A549 treated with AZD2906 at 1 μM for 4 hours (cell line): ENCODE measurements at places on chromosomes 1 and 21. TPM values are rescaled to one million over a fixed set of nuclear protein-coding genes. Genes with fewer than 3 reads are reported as not detected.

The HES4 gene
- total RNA-seq = 17.8 to 65.9 TPM (median 57.8 TPM) in 5 replicates

The PKP1 gene
- 0.02 to 0.07 TPM (median 0.05 TPM) in 5 replicates for total RNA-seq

The SIM2 gene
- total RNA-seq = 6.1 to 7.2 TPM (median 6.5 TPM) in 5 replicates

The DMBX1 gene
- 0.49 to 0.93 TPM (median 0.82 TPM) in 5 replicates for total RNA-seq

The ORC1 gene
- 22.0 to 27.7 TPM (median 23.6 TPM) in 5 replicates for total RNA-seq

The CFHR2 gene
- not detected in 5 replicates for total RNA-seq

The KCNA2 gene
- total RNA-seq = 0.02 to 0.05 TPM (median 0.03 TPM) in 5 replicates

The NIBAN1 gene
- 0.72 to 1.1 TPM (median 0.79 TPM) in 5 replicates for total RNA-seq

The C1QB gene
- not detected in 5 replicates for total RNA-seq

The KDF1 gene
- total RNA-seq = 0.24 to 0.42 TPM (median 0.33 TPM) in 5 replicates

The SH2D1B gene
- 0.10 to 0.20 TPM (median 0.10 TPM) in 5 replicates for total RNA-seq

The CTSK gene
- 1.3 to 1.6 TPM (median 1.4 TPM) in 5 replicates for total RNA-seq

The PROK1 gene
- total RNA-seq = not detected in 5 replicates

The GPR37L1 gene
- total RNA-seq = 0.10 to 0.11 TPM (median 0.10 TPM) in 5 replicates

The ARMH1 gene
- total RNA-seq = 0.50 to 1.5 TPM (median 0.98 TPM) in 5 replicates

The RHD gene
- not detected in 5 replicates for total RNA-seq

The HTR6 gene
- total RNA-seq = 0.12 to 0.22 TPM (median 0.13 TPM) in 5 replicates

The SH3BGR gene
- total RNA-seq = 0.49 to 0.95 TPM (median 0.73 TPM) in 5 replicates

The RNU1-1 gene
- total RNA-seq = 4.0 to 44.9 TPM (median 4.2 TPM) in 4 of 5 replicates, not detected in the other

The ARHGEF10L gene
- total RNA-seq = 5.6 to 7.2 TPM (median 6.7 TPM) in 5 replicates

The ROR1 gene
- total RNA-seq = 8.1 to 11.6 TPM (median 8.8 TPM) in 5 replicates

The LCE2C gene
- not detected in 5 replicates for total RNA-seq

The COL9A2 gene
- 0.07 to 0.33 TPM (median 0.23 TPM) in 5 replicates for total RNA-seq

The CNIH3 gene
- total RNA-seq = 0.33 to 0.69 TPM (median 0.46 TPM) in 5 replicates

The SPATA45 gene
- not detected in 5 replicates for total RNA-seq

The CKS1B gene
- 307 to 357 TPM (median 343 TPM) in 5 replicates for total RNA-seq

The SHE gene
- 0.10 to 0.17 TPM (median 0.15 TPM) in 5 replicates for total RNA-seq

The DNAJC28 gene
- total RNA-seq = 0.27 to 0.38 TPM (median 0.29 TPM) in 5 replicates

The OR2L8 gene
- not detected in 5 replicates for total RNA-seq

The CDC42BPA gene
- total RNA-seq = 8.4 to 11.7 TPM (median 9.7 TPM) in 5 replicates

The EPHB2 gene
- 29.5 to 35.6 TPM (median 34.4 TPM) in 5 replicates for total RNA-seq

The PTPRF gene
- total RNA-seq = 77.2 to 91.6 TPM (median 89.1 TPM) in 5 replicates

The CD1E gene
- total RNA-seq = not detected in 5 replicates

The RABGGTB gene
- total RNA-seq = 57.4 to 73.8 TPM (median 59.1 TPM) in 5 replicates

The TFF2 gene
- not detected in 5 replicates for total RNA-seq

The CD1B gene
- not detected in 5 replicates for total RNA-seq

The SH2D5 gene
- total RNA-seq = 11.6 to 15.5 TPM (median 13.1 TPM) in 5 replicates

The PLA2G5 gene
- not detected in 5 replicates for total RNA-seq

The HSF2BP gene
- total RNA-seq = 1.6 to 2.4 TPM (median 2.1 TPM) in 5 replicates

The OR10Z1 gene
- total RNA-seq = not detected in 5 replicates

The KCNJ15 gene
- total RNA-seq = 0.12 to 0.53 TPM (median 0.18 TPM) in 5 replicates

The INSRR gene
- not detected in 5 replicates for total RNA-seq
